ENCODE measurements at places on chromosomes 7 and 10. TPM values are rescaled to one million over a fixed set of nuclear protein-coding genes. Genes with fewer than 3 reads are reported as not detected.
A peak's percentile ranks its signal among the peaks of the same experiment; 100 is the strongest.

GRCh38 chr10:107692072-107692471, 527.6 kb upstream of the SORCS1 start:
- H3K27ac ChIP-seq = no peak overlapping the region
- H3K4me3 ChIP-seq = no peak overlapping the region
- peaks cover 8% of the 10 kb centered on the region for H3K4me1 ChIP-seq
- H3K27me3 ChIP-seq = no peaks in the 10 kb centered on the region
- no peaks in the 10 kb centered on the region for H3K36me3 ChIP-seq

- no peaks in the 10 kb centered on the region for H3K4me1 ChIP-seq
- no peaks in the 10 kb centered on the region for H3K36me3 ChIP-seq
- peaks cover 13% of the 10 kb centered on the region for H3K27me3 ChIP-seq
These were observed 38.3 kb upstream of the FAM180A start for GRCh38 chr7:135786911-135787310.

- no peaks in the 10 kb centered on the region for H3K27me3 ChIP-seq
- H3K27ac ChIP-seq = no peak overlapping the region
- H3K4me3 ChIP-seq = no peak overlapping the region
- H3K4me1 ChIP-seq = peaks cover 8% of the 10 kb centered on the region
These were observed 108.8 kb downstream of the ADAM22 start for GRCh38 chr7:88042803-88043202.

GRCh38 chr7:134045716-134046115, 81.4 kb upstream of the LRGUK start:
- no peaks in the 10 kb centered on the region for H3K27me3 ChIP-seq
- no peak overlapping the region for H3K4me3 ChIP-seq
- H3K36me3 ChIP-seq = peaks cover 10% of the 10 kb centered on the region
- no peak overlapping the region for H3K27ac ChIP-seq

DNA sequence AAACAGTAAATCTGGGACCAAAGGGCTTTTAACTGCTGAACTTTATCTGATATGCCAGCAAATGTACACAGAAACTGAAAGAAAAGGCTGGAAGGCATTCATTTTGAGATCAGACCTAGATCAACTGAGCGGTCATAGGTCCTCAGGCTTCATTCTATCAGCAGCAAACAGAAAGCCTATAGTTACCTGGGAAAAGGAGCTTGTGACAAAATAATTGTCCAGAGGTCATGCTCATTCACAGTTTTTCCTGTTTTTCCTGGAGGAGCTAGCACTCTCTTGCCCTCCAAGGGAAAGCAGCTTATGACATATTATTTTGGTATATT, 320.2 kb downstream of the AHR start:
- H3K27ac ChIP-seq = no peak overlapping the region
- H3K27me3 ChIP-seq = no peaks in the 10 kb centered on the region
- no peak for DNase-seq
- H3K4me3 ChIP-seq = no peak overlapping the region
- no peaks in the 10 kb centered on the region for H3K4me1 ChIP-seq

- H3K27me3 ChIP-seq = peaks cover 5% of the 10 kb centered on the region
- no peak overlapping the region for H3K4me3 ChIP-seq
- no peaks in the 10 kb centered on the region for H3K36me3 ChIP-seq
- H3K4me1 ChIP-seq = peaks cover 7% of the 10 kb centered on the region
- no peak overlapping the region for H3K27ac ChIP-seq
- no peak for DNase-seq
These were observed 89.8 kb upstream of the NMT2 start for GRCh38 chr10:15258255-15258654.

DNA sequence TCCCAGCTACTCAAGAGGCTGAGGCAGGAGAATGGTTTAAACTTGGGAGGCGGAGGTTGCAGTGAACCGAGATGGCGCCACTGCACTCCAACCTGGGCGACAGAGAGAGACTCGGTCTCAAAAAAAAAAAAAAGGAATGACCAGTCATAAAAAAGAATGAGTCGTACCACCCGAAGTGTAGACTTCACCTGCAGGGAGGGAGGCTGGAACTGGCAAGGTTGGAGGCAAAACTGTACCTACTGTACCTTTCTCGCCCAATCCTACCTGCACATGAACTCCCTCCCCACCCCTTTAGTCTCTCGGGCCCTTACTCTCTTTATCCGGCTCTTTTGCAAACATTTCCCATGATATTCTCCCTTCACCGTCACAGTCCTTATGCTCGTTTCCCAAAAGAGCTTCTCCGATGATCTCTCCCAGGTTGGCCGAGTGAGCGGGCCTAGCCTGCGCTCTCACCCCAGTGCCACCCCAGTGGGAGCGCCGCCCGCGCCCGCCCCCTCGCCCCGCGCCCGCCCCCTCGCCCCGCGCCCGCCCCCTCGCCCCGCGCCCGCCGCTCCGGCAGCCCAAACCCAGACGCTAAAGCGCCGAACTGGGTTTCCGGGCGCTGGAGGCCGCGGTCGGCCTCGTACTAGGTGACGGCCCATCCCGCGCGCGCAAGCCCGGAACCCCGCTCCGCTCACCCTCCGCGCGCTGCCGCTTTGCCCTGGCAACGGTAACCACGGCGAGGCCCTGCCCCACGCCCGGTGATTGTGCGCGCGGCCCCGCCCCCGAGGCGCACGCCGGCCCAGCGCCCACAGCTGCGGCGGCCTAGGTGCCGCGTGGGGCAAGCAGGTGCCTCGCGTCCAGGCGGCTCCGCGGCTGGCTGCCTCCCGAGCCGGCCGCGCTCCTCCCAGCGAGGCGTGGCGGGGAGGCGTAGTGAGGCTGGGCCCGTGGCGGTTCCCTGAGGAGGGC, at the start of gene SMKR1:
SMKR1 (plus strand) TSS at position 772 of the 948 bp plus-strand sequence. CDS start 294 bp downstream, outside the sequence.
- peak within 1 kb of the TSS; percentile 83 for H3K4me3 ChIP-seq
- H3K36me3 ChIP-seq = no peaks in the 10 kb centered on the region
- H3K4me1 ChIP-seq = peaks cover 30% of the 10 kb centered on the region
- peak; percentile 97 for DNase-seq
- H3K27me3 ChIP-seq = no peaks in the 10 kb centered on the region

DNA sequence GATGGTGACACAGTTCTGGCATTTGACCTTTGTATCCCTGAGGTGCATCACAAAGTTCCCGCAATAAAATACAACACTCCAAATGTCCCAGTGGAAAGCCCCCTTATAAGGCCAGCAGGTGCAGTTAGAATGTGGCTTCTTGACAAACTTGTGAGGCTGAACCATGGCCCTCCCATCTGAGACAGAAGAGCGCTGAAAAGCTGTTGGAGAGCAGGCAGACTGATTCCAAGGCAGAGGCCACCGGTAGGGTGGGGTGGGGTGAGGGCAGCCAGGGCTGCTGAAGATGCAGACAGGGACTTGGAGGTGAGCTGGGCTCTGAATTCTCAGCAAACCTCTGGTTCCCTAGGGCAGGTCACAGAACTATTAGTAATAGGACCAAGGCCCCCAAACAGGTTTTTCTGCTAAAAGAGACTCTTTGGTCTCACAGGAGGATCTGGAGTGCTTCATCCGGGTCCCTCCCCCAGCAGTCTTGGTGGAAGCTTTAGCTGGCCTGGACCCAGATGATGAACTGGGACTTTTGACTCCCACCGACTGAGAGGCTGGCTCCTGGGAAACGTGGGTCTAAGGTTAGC, 15.6 kb upstream of the CHST3 start:
- no peak for DNase-seq
- no peak overlapping the region for H3K4me3 ChIP-seq
- H3K27ac ChIP-seq = no peak overlapping the region
- no peaks in the 10 kb centered on the region for H3K4me1 ChIP-seq
- peaks cover 18% of the 10 kb centered on the region for H3K36me3 ChIP-seq

DNA sequence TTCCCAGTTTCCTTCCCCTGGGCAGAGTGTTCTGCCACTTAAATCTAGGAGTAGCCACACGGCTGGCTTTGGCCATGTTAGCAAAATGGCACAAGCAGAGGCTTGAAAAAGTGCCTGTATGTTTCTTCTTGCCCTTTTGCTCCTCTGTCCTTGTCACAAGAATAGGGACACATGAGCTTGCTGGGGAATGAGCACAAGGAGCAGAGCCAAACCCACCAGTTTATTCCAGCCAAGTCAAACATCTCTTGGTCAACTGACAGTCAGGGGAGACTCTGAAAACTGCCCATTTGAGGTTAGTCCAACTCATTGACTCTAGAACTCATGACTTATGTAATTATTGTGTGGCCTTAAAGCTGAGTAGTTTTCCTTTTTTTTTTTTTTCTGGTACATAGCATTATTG, 739.7 kb upstream of the FZD8 start:
- H3K27me3 ChIP-seq = no peaks in the 10 kb centered on the region
- no peaks in the 10 kb centered on the region for H3K36me3 ChIP-seq
- H3K27ac ChIP-seq = no peak overlapping the region
- DNase-seq = no peak

GRCh38 chr10:50210876-50211275, 40.4 kb downstream of the ASAH2 start:
- H3K27ac ChIP-seq = no peak overlapping the region
- H3K4me3 ChIP-seq = no peak overlapping the region
- no peaks in the 10 kb centered on the region for H3K4me1 ChIP-seq
- H3K36me3 ChIP-seq = no peaks in the 10 kb centered on the region
- no peak for DNase-seq

- no peak overlapping the region for H3K27ac ChIP-seq
- H3K4me1 ChIP-seq = no peaks in the 10 kb centered on the region
- no peaks in the 10 kb centered on the region for H3K36me3 ChIP-seq
- no peak for DNase-seq
- H3K4me3 ChIP-seq = no peak overlapping the region
These were observed 451.9 kb downstream of the KCNMA1 start for GRCh38 chr10:77185696-77186095.

DNA sequence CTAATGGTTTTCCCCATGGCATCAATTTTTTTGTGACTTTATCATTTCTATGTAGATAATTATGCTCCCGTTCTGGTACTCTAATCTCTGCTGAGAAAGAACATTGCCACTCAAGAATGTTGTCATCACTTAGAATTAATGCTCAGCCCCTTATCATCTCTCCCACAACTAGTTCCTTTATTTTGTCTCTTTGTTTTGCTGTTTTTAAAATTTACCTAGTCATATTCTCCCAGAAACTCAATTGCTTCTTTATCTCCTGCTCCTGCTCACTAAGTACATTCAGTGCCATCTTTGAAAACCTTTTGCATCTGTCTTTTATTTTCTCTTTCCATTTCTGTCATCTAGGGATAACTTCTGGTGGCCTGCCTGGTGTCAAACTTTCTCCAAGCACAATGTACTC, 324.9 kb upstream of the MTPN start:
- no peak overlapping the region for H3K4me3 ChIP-seq
- no peaks in the 10 kb centered on the region for H3K36me3 ChIP-seq
- no peaks in the 10 kb centered on the region for H3K4me1 ChIP-seq
- H3K27ac ChIP-seq = no peak overlapping the region

DNA sequence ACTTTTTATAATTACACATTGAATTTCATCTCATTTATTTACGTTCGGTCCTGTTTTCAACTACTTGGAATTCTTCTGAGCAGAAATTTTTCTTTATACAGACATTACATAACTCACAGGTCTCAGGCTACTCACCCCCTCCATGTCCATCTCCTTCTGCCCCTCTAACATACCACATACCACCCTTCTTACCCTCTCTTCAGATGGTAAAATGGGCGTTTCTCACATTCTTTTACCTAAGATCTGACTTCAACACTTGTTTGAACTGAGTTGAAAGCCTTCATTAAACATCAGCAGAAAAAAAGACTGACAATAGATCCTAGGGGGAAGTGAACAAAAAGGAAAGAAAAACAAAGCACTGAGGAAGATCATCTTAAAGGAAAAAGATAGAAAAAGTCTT, 309.7 kb downstream of the CTNNA3 start:
- H3K4me3 ChIP-seq = no peak overlapping the region
- no peak for DNase-seq
- no peaks in the 10 kb centered on the region for H3K36me3 ChIP-seq
- no peaks in the 10 kb centered on the region for H3K4me1 ChIP-seq
- H3K27me3 ChIP-seq = peaks cover 3% of the 10 kb centered on the region

GRCh38 chr10:22344249-22344648, 1.0 kb upstream of the SPAG6 start:
- peak overlapping the region; percentile 28 for H3K4me3 ChIP-seq

DNA sequence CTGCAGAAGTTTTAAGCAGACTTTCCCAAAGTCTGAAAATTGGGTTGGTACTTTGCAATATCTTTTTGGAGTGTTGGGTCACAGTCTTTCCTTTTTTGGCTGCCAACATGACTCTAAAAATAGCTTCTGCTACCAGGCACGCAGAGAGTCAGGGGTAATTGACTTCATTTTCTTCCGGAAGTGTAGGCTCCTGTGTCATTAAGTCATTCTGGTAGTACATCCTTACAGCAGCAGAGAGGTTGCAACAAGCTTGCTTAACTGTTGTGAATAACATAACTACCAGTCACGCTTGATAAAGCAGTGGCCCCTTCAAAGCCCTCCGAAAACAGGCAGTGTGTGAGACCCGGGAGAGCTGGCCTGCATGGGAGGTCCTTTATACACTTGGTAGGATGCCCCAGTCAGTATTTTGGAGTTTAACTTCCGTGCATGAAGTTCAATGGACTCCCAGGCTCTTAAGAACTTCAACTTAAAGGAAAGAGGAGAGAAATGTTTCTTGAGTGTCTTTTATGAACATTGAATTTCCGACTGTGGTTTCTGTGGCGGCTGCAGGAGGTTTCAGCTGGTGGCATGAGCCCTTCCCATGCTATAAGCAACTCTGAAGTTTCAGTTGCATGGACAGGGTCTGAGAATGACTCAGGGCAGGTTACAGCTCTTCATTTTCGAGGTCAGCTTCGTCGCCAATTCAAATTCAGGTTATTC, 310.7 kb downstream of the GALNT17 start:
- H3K36me3 ChIP-seq = no peaks in the 10 kb centered on the region
- no peak overlapping the region for H3K4me3 ChIP-seq
- DNase-seq = no peak
- H3K27me3 ChIP-seq = no peaks in the 10 kb centered on the region
- H3K27ac ChIP-seq = no peak overlapping the region

DNA sequence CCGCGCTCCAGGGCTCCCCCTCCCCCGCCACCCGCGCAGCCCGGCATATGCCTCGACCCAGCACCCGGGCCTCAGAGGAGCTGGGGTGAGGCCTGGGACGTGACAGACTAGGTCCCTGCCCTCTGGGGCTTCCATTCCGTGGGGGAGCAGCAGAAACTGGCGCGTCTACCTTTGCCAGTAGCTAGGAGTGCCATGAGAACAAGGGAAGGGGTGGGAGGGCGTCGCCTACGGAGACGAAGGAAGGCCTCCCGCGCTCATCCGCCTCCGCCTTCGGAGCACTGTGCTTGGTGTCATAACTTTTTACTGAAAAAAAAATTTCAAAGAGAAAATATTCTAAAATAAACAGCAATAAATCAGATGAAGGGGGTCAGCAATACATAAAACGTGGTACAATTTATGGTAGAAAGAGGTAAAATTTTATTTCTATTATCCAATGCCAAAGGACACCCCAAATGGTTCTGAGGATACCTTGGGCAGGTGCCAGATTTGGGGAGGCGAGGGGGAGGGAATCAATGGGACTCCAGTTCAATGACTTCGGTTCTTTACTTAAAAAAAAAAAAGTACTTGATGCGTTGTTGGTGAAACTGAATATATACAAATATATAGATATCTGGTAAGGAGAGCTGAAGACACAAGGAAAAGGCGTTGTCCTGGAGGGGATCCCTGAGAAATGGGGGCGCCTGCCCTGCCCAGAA, 35.1 kb upstream of the GRID1 start:
- H3K36me3 ChIP-seq = no peaks in the 10 kb centered on the region
- peaks cover 5% of the 10 kb centered on the region for H3K27me3 ChIP-seq
- peak overlapping the region; percentile 87 for H3K4me3 ChIP-seq
- H3K27ac ChIP-seq = no peak overlapping the region
- H3K4me1 ChIP-seq = peaks cover 13% of the 10 kb centered on the region

Gene STEAP1
- total RNA-seq = 0.86 TPM

Gene FAM241B
- 1.8 TPM for total RNA-seq

Gene PNLIPRP2
- total RNA-seq = not detected

Gene CRYGN
- total RNA-seq = not detected

Gene SEPTIN7
- total RNA-seq = 262 TPM

Gene SPAM1
- total RNA-seq = not detected

Gene SH2D4B
- 0.07 TPM for total RNA-seq

Gene PRR15
- total RNA-seq = not detected

Gene KCTD7
- total RNA-seq = 12.8 TPM

Gene HIPK2
- 21.1 TPM for total RNA-seq

Gene GRID2IP
- total RNA-seq = 0.93 TPM

Gene MRC1
- 0.15 TPM for total RNA-seq

Gene ACHE
- 0.34 TPM for total RNA-seq

Measured in activated B cell treated with CpG ODN at 0.5 μM for 24 hours (primary cell).